ENCODE measurements at places on chromosomes 3 and 15. TPM values are rescaled to one million over a fixed set of nuclear protein-coding genes. Genes with fewer than 3 reads are reported as not detected.

GRCh38 chr15:78208887-78209645 is 25.3 kb downstream of the ACSBG1 start:
- DNase-seq = no peak

- DNase-seq = peak; percentile 95
Measured at GRCh38 chr15:66862940-66863335, 160.9 kb downstream of the SMAD6 start.

- DNase-seq = no peak
Measured at GRCh38 chr15:73885954-73886700, 12.8 kb downstream of the TBC1D21 start.

DNA sequence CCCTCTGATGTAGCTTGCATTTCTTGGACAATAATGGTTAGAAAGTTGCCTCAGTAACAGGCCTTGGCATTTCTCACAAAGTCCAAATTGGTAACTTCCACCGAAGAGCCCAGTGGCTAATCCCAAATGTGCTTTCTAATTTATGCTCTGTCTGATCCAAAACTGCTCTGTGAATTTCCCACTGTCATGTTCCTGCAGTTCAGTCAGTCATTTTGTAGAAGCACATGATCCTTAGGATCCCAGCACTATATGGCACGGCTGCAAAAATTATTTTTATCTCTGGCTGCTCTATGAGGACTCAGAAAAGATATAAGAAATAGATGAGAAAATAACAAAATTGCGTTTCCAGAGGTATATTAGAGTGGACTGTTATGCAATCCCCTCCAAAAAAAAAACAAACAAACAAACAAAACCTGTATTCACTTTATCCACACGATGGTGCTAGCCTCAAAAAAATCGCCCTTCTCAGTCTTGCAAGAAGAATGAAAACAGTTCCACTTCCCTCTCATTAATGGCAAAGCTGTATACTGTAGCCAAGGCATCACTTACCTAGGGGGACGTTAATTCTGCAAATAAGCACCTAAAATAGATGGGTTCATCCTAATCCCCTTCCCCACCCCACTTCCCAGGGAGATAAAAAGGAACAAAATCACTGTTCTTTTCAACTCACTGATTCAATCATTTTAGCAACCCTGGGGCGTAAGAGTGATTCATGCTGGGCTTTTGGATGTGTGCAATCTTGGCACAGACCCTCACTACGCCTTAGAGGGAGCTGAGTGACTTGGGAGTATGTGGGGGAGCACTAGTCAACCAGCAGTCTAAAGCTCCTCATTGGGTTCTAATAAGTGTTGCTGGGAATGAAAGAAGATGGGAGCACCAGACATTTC is 61.3 kb downstream of the TMCO5A start:
- no peak for DNase-seq

DNA sequence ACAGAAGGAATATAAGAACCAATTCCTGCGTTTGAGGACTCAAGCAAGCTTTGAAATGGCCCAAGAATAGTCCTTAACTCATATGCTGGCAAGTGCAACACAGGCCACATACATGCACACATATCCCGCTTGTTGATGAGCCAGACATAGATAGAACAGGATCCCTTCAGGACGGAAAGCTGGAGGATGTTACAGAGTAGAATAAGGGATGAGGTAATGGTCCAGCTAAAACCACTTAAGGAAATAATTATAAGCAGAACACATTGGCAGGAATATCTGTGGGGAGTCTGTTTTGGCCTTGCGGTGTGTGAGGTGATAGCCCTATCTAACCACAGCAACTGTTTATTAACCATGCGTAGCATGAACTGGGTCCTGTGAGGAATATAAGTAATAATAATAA is 25.0 kb downstream of the SCG3 start:
- DNase-seq = no peak

GRCh38 chr3:120498556-120499346 is 48.0 kb upstream of the FSTL1 start:
- peak; percentile 87 for DNase-seq

DNA sequence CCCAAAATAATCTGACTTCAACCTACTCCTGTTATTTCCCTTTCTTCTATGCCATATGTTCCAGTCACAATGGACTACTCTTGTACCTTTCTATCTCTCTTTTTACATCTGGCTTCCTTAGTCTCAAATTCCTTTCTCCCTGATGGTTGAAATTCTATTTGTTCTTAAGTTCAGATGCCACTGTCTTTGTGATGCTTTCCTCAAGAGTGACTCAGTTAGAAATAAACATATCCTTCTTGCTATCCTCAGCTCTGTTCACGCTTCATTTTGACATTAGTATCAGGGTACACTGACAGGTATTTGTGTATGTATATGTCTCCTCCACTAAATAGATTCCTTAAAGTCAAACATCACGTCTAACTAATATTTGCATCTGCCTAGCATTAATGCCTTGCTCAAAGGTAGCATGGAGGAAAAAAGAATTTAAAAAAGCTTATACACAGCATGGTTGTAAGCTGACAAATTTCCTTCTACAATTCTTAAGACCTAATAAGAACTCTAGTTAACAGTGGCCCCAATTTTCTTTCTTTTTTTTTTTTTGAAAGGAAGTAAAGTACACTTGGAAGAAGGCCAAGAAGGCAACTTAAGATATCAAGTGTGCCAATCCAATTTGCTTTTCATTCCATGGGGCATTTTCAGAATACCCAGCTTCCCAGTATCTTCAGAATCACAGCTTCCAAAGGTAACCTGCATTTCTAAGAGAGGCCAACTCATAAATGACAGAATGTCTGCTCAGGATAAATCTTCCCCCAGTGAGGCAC is 58.0 kb downstream of the CHAC1 start:
- DNase-seq = no peak

The NT5DC2 gene
- 87.4 TPM for total RNA-seq

The MLH1 gene
- 42.1 TPM for total RNA-seq

The DOCK3 gene
- 10.6 TPM for total RNA-seq

The SMC4 gene
- 16.6 TPM for total RNA-seq
